Activated CD4-positive, alpha-beta memory T cell treated with anti-CD3 and anti-CD28 coated beads, Interleukin-2, amount 10 ng/mL, durations not matched to agents 7 days and 5 days (primary cell): ENCODE measurements at places on chromosomes 3 and 15. TPM values are rescaled to one million over a fixed set of nuclear protein-coding genes. Genes with fewer than 3 reads are reported as not detected.

Gene RHOV
- not detected for total RNA-seq

Gene TLNRD1
- total RNA-seq, result 48.8 TPM

Gene SPINK8
- total RNA-seq, result not detected

Gene LIPH
- not detected for total RNA-seq

Gene CPEB1
- not detected for total RNA-seq

Gene SH3GL3
- total RNA-seq, result not detected

Gene RPP14
- total RNA-seq, result 10.7 TPM

Gene TLE3
- total RNA-seq, result 59.2 TPM

Gene IQCF6
- not detected for total RNA-seq

Gene ZKSCAN7
- 0.98 TPM for total RNA-seq

Gene P2RY12
- total RNA-seq, result not detected

Gene WDR93
- not detected for total RNA-seq

Gene TMOD3
- total RNA-seq, result 79.6 TPM

Gene CCK
- total RNA-seq, result not detected

Gene C3orf70
- 0.03 TPM for total RNA-seq

Gene SUCNR1
- total RNA-seq, result not detected

Gene CLK3
- 133 TPM for total RNA-seq

Gene COL7A1
- total RNA-seq, result 0.40 TPM

Gene C3orf62
- 6.9 TPM for total RNA-seq

Gene RPLP1
- total RNA-seq, result 1,524 TPM

Gene HYAL3
- total RNA-seq, result 13.9 TPM

Gene LDHAL6B
- total RNA-seq, result not detected

Gene CCR3
- 1.9 TPM for total RNA-seq

Gene GOLGA6L7
- not detected for total RNA-seq

Gene MBD4
- total RNA-seq, result 47.4 TPM

Gene ISLR2
- total RNA-seq, result 0.08 TPM

Gene LYZL4
- not detected for total RNA-seq

Gene NT5DC2
- 26.2 TPM for total RNA-seq

Gene SAMMSON
- not detected for total RNA-seq
